ENCODE measurements at places on chromosomes 12 and 14. TPM values are rescaled to one million over a fixed set of nuclear protein-coding genes. Genes with fewer than 3 reads are reported as not detected.

RND1 gene
- polyA plus RNA-seq, result 7.2 TPM

SLC35E3 gene
- 25.4 TPM for polyA plus RNA-seq

MGAT4C gene
- 0.94 TPM for polyA plus RNA-seq

ART4 gene
- not detected for polyA plus RNA-seq

NOS1 gene
- polyA plus RNA-seq, result not detected

PGF gene
- 23.5 TPM for polyA plus RNA-seq

RDH11 gene
- 92.2 TPM for polyA plus RNA-seq

METAP2 gene
- 67.8 TPM for polyA plus RNA-seq

IGF1 gene
- not detected for polyA plus RNA-seq

ATXN3 gene
- polyA plus RNA-seq, result 26.3 TPM

Data from cardiac muscle cell (in vitro differentiated cells and primary cell).